Activated CD4-positive, alpha-beta memory T cell treated with anti-CD3 and anti-CD28 coated beads, Interleukin-2, amount 10 ng/mL, durations not matched to agents 7 days and 5 days (primary cell): ENCODE measurements at places on chromosomes 5 and 9. TPM values are rescaled to one million over a fixed set of nuclear protein-coding genes. Genes with fewer than 3 reads are reported as not detected.

CATSPER3 gene
- total RNA-seq = 0.88 TPM

CCDC192 gene
- not detected for total RNA-seq

NEUROG1 gene
- not detected for total RNA-seq

CLTA gene
- 151 TPM for total RNA-seq

C5 gene
- total RNA-seq = 2.1 TPM

SLC6A3 gene
- total RNA-seq = not detected

C8G gene
- 3.2 TPM for total RNA-seq

TMEM8B gene
- 3.1 TPM for total RNA-seq

DNA sequence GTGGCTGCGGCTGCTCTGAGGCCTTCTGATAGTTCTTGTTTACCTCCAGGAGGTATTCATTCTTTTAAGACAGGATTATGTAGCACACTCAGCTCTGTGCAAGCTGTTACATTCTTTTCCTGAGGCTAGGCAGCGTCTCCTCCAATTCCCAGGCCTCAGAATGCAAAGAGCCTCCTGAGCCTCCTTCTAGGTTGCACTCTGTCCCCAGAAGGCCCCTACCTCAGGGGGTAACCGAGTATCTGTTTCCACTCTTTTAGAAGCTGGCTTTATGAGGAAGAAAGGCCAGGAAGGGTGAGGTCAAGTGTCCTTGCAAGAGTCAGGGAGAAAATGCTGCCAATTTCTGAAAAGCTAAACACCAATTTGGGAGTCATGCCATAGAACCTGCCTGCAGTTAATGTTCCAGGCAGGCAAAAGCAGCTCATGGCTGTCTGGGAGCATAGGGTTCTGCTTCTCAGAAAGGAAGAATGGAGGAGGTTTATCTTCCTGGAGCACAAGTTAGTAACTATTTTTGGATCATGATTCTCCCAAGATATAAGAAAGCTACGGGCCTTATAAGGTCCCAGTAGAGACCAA, 178.9 kb downstream of the SEMA6A start:
- H3K4me3 ChIP-seq = no peak overlapping the region
- no peak for DNase-seq
- no peaks in the 10 kb centered on the region for H3K4me1 ChIP-seq

DNA sequence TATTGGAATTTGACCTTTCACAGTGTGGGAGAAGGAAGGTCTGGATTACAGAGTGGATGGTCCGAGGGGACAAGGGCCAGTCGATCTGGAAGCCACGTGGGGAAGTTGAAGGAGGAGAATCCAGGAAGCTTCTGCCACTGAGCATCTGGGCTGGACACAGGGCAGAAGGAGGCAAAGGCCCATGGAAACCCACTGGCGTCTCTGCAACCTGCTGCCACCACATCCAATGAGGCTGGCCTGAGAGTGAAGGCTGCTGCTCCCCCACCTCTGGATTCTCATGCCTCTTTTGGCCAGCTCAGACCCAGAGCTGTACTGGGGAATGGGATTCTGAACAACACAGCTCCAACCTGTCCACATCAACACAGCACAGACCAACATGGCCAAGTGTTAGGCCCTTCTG, 48.9 kb upstream of the BOD1 start:
- DNase-seq = no peak
- no peaks in the 10 kb centered on the region for H3K36me3 ChIP-seq
- no peaks in the 10 kb centered on the region for H3K4me1 ChIP-seq
- no peak overlapping the region for H3K4me3 ChIP-seq
- no peak overlapping the region for H3K27ac ChIP-seq

GRCh38 chr5:102453716-102454115, 45.1 kb downstream of the SLCO6A1 start:
- H3K27me3 ChIP-seq = no peaks in the 10 kb centered on the region
- H3K4me3 ChIP-seq = no peak overlapping the region
- no peaks in the 10 kb centered on the region for H3K36me3 ChIP-seq
- H3K4me1 ChIP-seq = no peaks in the 10 kb centered on the region
- no peak for DNase-seq
- no peak overlapping the region for H3K27ac ChIP-seq

DNA sequence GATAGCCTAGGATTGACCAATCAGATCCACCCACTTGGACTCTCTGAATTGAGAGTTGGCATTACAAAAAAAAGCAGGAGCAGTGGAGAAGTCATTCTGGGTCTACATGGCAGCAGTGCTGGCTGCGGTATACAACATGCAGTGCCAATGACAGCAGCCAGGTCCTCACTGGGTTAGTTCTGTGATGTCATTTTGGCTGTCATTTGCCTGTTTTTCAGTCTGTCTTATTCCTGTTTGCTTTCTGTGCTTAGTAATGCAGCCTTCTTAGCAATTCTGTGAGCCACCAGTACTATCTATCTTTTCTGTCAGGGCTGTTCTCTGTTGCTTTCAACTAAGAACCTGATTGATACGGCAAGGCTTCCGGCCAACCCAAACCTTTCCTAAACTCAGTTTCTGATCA, 471.8 kb downstream of the BNC2 start:
- no peaks in the 10 kb centered on the region for H3K4me1 ChIP-seq
- no peaks in the 10 kb centered on the region for H3K36me3 ChIP-seq
- DNase-seq = no peak
- no peaks in the 10 kb centered on the region for H3K27me3 ChIP-seq
- H3K4me3 ChIP-seq = no peak overlapping the region

- H3K27me3 ChIP-seq = no peaks in the 10 kb centered on the region
- H3K27ac ChIP-seq = no peak overlapping the region
- H3K4me1 ChIP-seq = no peaks in the 10 kb centered on the region
- no peak overlapping the region for H3K4me3 ChIP-seq
These were observed 372.1 kb downstream of the NTRK2 start for GRCh38 chr9:85041466-85042137.

DNA sequence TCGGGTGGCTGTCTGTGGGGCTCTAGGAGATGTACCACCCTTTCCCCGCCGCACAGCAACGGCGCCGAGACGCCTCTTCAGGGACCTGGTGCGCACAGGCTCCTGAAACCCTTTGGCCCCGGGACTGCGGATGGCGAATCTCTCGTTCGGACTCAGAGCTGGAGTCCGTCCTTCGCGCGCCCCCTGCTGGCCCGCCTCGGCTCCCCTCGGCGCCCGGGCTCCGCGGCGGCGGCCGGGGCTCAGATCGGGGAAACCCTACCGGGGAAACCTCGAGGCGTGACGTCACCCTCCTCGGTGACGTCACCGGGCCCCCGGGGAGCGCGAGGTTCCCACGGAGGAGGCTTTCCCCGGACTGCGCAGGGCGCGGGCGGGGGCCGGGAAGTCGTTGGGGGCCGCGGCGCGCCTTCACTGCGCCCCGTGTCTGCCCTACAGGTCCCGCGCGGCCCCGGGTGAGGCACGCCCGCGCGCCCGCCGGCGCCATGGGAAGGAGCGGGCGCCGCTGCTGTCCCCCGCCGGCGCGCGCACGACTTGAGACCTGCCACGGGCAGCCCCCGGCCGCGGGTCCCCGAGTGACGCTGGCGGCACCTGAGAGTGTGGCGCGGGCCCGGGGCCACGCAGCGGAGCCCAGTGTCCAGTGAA, 7.9 kb downstream of the PRR7 start:
- H3K4me1 ChIP-seq = peaks cover 27% of the 10 kb centered on the region
- DNase-seq = peak; percentile 94
- peak overlapping the region; percentile 79 for H3K4me3 ChIP-seq

- no peaks in the 10 kb centered on the region for H3K27me3 ChIP-seq
- H3K4me1 ChIP-seq = peaks cover 2% of the 10 kb centered on the region
These were observed 35.3 kb upstream of the SMARCA2 start for GRCh38 chr9:1979741-1980367.

DNA sequence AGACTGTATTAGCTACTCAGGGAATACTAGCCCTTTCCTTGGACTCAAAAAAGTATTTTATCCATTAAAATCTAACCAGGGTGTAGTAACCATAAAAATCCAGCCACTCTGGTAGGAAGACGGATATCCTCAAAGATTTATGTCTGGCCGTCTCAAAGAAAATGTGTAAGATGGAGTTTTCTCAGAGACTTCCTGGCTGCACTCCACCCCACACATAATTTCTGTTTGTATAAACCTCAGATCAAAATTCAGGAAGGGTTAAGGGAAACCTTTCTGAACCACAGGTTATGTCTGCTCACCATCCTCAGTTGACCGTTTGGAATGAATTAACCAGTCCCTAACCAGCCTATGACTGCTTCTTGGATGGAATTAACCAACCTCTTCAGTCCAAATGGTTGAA, 13.8 kb upstream of the SMIM23 start:
- no peaks in the 10 kb centered on the region for H3K36me3 ChIP-seq
- no peaks in the 10 kb centered on the region for H3K4me1 ChIP-seq
- H3K4me3 ChIP-seq = no peak overlapping the region
- DNase-seq = no peak
- no peak overlapping the region for H3K27ac ChIP-seq

- H3K27me3 ChIP-seq = no peaks in the 10 kb centered on the region
- H3K4me1 ChIP-seq = no peaks in the 10 kb centered on the region
- no peak overlapping the region for H3K27ac ChIP-seq
- no peak for DNase-seq
- H3K4me3 ChIP-seq = no peak overlapping the region
These were observed 158.6 kb downstream of the PAPPA start for GRCh38 chr9:116312221-116312620.

GRCh38 chr5:61332358-61332749, 296 bp downstream of the ZSWIM6 start:
- peaks cover 32% of the 10 kb centered on the region for H3K27me3 ChIP-seq
- peak; percentile 48 for DNase-seq
- peak overlapping the region; percentile 94 for H3K4me3 ChIP-seq

- H3K27ac ChIP-seq = no peak overlapping the region
- H3K36me3 ChIP-seq = no peaks in the 10 kb centered on the region
- H3K27me3 ChIP-seq = no peaks in the 10 kb centered on the region
- H3K4me3 ChIP-seq = no peak overlapping the region
- no peaks in the 10 kb centered on the region for H3K4me1 ChIP-seq
- DNase-seq = no peak
These were observed 394.3 kb downstream of the OSTF1 start for GRCh38 chr9:75482566-75482965.

GRCh38 chr9:111161015-111161415, 122.7 kb upstream of the LPAR1 start:
- no peak for DNase-seq
- H3K27me3 ChIP-seq = no peaks in the 10 kb centered on the region
- no peaks in the 10 kb centered on the region for H3K36me3 ChIP-seq
- H3K27ac ChIP-seq = no peak overlapping the region
- no peak overlapping the region for H3K4me3 ChIP-seq
- H3K4me1 ChIP-seq = no peaks in the 10 kb centered on the region

DNA sequence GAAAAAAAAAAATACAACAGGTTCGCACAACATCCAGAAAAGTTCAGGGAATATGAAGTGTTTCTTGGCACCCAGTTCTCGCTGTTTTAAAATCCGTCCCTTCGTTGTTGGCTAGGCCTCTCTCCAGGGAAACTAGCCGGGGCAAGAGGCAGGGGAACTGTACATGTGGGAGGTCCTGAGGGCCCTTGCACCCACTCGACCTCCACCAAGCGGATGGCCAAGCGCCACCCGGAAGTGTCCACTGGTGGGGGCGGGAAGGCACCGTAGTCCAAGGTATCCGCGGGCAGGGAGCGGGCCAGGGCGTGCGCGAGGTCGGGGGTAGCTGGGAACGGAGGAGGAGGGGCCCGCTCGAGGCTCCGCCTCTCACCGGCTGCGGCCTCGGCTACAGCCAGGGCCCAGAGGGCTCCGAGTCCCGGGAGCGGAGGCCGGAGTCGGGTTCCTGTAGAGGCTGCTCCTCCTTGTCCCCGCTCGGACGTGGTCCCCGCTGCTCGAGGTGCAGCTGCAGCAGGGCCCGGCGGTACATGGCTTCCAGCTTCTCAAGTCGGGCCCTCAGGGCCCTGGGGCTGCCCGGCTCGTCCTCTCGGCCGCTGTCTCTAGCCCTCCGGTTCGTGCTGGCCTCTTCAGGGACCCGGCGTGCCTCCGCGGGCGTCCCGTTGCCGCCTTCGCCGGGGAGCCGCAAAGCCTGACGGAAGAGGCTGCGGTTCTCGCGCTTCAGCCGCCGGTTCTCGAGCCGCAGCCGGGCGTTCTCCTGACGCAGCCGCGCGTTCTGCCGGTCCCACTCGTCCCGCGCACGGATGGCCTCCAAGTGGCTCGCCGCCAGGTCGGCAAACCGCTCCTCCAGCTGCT, 720 bp downstream of the TUSC1 start:
- H3K4me3 ChIP-seq = no peak overlapping the region
- peaks cover 6% of the 10 kb centered on the region for H3K27me3 ChIP-seq
- DNase-seq = no peak
- no peaks in the 10 kb centered on the region for H3K36me3 ChIP-seq
- H3K4me1 ChIP-seq = no peaks in the 10 kb centered on the region

- peaks cover 48% of the 10 kb centered on the region for H3K36me3 ChIP-seq
- peaks cover 91% of the 10 kb centered on the region for H3K4me1 ChIP-seq
- no peak for DNase-seq
- no peaks in the 10 kb centered on the region for H3K27me3 ChIP-seq
- H3K27ac ChIP-seq = peak overlapping the region; percentile 89
These were observed 18.6 kb downstream of the IRF1 start for GRCh38 chr5:132471944-132472343.

GRCh38 chr9:682633-683508, 158.6 kb upstream of the DMRT1 start:
- peaks cover 3% of the 10 kb centered on the region for H3K27me3 ChIP-seq
- peaks cover 3% of the 10 kb centered on the region for H3K4me1 ChIP-seq
- no peak overlapping the region for H3K4me3 ChIP-seq
- DNase-seq = no peak

GRCh38 chr5:79030663-79031484, 38.6 kb downstream of the DMGDH start:
- DNase-seq = no peak
- no peak overlapping the region for H3K4me3 ChIP-seq
- peaks cover 16% of the 10 kb centered on the region for H3K27me3 ChIP-seq
- H3K4me1 ChIP-seq = no peaks in the 10 kb centered on the region

- H3K27me3 ChIP-seq = peaks cover 68% of the 10 kb centered on the region
- H3K36me3 ChIP-seq = no peaks in the 10 kb centered on the region
- H3K27ac ChIP-seq = no peak overlapping the region
- H3K4me1 ChIP-seq = peaks cover 39% of the 10 kb centered on the region
- peak overlapping the region; percentile 79 for H3K4me3 ChIP-seq
These were observed 2.5 kb downstream of the FST start for GRCh38 chr5:53482717-53483638.

DNA sequence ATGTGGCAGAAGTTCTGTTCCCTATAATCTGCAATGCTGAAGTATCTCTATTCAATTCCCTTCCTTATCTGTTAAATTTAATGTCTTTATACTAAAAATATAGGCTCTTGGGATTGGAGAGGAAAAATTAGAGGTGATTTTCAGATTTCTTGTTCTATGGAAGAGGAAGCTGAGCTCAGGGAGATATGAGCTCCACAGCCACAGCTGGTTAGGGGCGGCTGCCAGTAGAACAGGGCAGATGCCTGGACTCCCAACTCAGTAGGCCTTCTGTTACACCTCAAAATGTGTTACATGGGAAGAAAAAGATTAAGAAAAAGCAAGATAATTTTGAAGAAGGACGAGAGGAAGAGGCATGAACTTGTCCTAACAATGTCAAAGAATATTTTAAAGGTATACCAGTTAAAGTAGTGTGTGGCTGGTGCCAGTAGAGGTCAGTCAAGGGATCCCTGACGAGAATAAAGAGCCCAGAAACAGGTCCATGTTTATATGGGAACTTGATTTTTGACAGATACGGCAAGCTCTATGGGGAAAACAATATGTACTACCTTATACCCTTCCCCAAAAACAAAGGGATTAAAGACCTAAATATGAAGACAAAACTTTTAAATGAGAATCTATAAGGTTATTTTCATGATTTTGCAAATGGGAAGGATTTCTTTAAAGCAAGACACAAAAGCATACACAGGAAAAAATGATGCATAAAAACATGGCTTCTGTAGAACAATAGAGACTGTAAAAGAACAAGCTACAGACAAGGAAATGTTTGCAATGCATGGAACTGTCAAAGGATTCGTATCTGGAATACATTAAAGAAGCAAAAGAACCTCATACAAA, 28.7 kb downstream of the DNAJC21 start:
- H3K4me1 ChIP-seq = peaks cover 23% of the 10 kb centered on the region
- H3K27ac ChIP-seq = no peak overlapping the region
- no peak for DNase-seq
- no peaks in the 10 kb centered on the region for H3K27me3 ChIP-seq
